ENCODE measurements at places on chromosomes 3 and 15.
A peak's percentile ranks its signal among the peaks of the same experiment; 100 is the strongest.

DNA sequence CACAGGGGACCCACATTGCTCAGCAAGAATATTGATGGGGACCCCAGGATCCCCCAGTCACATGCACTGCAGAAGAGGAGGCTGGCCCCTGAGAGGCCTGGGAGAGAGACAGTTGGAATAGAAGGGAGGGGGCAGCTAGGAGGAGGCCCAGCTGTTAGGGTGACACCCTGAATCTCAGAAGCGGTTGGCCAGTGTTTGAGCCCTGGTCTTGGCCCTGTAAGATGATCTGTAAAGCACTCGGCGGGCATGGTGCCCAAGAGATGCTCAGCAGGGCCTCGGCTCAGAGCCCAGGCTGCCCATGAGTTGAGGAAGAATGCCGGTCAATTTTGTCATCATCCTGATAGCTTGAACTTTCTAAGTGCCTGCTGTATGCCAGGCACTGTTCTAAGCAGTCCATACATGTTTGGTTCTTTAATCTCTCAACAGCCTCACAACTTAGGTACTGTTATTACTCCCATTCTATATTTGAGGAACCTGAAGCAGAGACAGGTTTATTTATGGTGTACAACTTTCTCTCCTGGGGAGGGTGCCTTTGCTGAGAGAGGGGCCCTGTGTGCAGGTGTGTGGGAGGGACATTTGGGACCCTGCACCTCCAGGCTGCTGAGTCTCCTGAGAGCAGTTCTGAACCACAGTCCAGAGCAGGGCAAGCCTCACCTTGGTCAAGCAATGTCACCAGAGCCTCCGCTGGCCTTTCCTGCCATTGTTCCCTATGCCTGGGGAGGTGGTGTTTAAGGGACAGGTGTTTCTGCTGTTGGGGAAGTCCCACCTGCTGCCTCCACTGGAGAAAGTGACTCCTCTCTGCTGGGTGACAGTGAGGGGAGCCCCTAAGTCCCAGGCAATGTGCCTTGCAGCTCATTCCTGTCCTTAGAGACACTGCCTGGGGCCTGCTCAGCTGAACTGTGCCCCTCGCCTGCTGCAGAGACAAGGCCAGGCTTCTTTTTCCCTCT lies 26.0 kb downstream of the SLC6A6 start:
- no peak for DNase-seq

DNA sequence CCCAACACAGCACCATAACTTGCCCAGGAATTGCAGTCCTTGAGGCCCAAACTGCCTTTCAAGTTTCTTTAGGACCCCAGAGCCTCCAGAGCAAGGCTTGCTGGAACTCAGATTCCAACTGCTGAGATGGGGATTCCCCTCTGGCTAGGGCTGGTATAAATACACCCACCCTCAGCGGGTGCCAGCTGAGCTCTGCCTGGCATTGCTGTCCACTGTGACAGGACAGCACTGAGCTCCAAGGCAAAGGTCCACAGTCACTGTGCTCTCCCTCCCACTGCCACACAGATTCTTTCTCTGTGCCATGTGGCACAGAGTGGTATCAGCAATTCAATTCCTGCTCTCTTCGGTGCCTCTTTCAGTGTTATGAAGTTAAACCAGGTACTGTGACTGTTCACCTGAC lies 304.2 kb upstream of the LMCD1 start:
- no peak for DNase-seq

DNA sequence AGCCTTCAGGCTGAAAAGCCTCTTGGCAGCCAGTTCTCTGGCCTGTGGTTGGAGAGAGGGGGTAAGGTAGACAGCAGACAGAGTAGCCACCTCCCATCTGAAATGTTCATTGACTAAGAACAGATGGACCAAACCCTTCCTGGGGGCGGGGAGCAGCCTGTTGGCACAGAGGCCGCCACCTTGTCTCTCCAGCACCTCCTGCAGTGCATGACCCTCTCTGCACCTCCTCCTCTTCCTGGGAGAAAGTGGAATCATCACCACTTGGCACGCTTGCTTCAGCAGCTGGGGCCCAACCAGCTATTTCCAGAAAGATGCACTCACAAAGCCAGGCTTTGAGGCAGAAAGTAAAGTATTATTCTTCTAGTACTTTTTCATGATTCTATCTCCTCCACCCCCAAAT lies 313.4 kb upstream of the CHRM5 start:
- DNase-seq: no peak

GRCh38 chr3:6679510-6679909 lies 181.4 kb upstream of the GRM7 start:
- DNase-seq: no peak

GRCh38 chr3:33956206-33956605 lies 157.8 kb downstream of the PDCD6IP start:
- DNase-seq: no peak

- peak; percentile 83 for DNase-seq
Measured at GRCh38 chr15:90400759-90401314, 12.8 kb downstream of the IQGAP1 start.

DNA sequence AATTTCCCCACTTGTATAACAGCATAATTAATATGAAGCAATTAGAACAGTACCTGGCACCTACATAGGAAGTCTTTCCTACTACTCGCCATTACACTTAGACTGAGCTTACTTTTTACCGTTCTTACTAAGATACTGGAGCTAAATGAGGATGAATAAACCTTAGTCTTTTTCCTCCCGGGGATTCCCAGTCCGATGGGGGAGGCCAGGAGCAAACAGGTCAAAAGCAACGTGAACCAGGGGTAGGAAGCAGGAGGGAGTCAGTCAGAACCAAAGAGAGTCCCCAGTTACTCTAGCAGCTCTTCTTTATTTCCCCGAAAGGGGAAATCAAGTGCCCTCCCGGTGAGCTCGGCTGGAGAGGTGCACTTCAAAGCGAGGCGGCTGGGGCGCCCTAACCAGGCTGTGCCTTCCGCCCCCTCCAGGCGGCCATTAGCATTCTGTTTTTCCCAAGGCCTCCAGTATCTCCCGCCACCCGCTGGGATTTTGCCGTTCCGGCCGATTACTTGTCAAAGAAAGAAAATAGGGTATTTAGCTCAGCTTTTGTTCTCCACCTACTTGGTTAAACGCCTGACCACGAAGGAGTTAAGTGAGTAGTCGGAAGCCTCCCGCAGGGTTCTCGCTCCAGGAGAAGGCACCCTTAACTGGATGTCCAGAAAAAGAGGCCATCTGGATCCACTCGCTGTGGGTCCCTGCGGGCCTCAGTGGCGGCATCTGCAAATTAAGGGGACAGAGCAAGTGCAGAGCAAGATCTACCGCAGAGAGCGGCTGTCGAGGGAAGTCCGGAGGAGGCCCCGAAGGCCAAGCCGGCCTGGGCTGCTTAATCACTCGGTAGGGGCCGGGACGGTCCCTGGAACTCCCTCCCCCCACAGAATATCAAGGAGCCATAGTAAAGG lies 6.3 kb upstream of the EOMES start:
- DNase-seq: no peak

DNA sequence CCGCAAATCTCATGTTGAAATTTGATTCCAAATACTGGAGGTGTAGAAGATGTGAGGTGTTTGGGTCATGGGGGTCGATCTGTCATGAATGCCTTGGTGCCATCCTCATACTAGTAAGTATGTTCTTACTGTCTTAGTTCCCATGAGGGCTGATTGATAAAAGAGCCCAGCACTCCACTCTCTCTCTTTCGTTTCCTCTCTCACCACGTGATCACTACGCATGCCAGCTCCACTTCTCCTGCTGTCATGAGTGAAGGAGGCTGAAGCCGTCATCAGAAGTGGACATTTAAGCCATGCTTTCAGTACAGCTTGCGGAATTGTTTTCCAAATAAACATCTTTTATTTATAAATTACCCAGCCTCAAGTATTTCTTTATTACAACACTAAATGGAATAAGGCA lies 6.1 kb downstream of the OR5H15 start:
- DNase-seq: no peak

GRCh38 chr15:52331490-52332240 lies 36.1 kb upstream of the MYO5C start:
- no peak for DNase-seq

GRCh38 chr3:27824312-27825200 lies 102.4 kb upstream of the EOMES start:
- no peak for DNase-seq

DNA sequence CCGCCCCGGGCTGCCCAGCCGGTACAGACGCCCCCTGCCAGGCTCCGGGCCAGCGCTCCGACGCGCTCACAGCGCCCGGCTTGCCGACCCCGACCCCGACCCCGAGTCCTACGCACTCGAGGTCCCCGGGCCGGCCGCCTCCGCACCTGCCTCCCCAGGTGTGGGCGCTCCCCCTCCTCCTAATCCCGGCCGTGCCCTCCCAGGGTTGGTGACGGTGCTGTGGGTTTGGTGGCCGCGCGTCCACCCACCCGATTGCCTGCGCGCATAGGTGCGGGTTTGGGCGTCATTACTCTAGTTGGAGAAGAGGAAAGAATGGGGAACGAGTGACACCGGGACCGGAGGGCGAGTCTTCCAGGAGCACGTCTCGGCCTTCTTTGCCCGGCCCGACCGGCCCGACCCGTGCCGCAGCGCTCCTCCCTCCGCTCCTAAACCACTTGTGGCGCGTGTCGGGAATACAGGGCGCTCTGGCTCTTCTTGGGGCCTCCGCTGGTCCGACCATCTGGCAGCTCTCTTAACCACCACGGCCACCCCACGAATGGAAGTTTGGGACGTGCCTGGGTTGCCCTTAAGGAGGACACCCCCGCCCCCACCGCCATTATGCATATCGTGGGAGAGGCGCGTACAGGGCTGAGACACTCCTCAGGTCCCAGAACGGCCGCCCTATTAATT lies 810 bp upstream of the THRB start:
- DNase-seq: peak; percentile 36

GRCh38 chr3:108067768-108068167 lies 23.1 kb downstream of the CD47 start:
- DNase-seq: no peak

GRCh38 chr3:131669600-131669999 lies 166.8 kb upstream of the MRPL3 start:
- DNase-seq: no peak

DNA sequence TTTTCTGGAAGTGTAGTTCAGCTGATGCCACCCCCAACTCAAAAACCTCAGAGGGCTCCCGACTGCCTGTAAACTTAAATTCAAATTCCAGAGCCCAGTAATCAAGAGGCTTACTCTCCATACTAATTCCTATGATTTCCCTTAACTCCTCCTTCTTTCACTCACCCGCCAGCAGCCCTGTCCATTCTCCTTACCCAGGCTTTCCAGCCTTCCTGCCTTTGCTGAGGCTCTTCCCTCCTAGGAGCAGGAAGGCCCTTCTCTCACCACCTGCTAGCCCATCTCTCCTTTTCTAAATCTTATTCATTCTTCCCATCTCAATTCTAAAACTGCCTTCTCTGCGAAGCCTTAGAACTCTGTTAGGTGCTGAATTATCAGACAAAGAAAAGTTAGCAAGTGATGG lies 30.4 kb downstream of the RORA start:
- no peak for DNase-seq

GRCh38 chr3:22308871-22309270 lies 557.9 kb upstream of the ZNF385D start:
- no peak for DNase-seq

- no peak for DNase-seq
Measured at GRCh38 chr15:48925714-48926223, 38.0 kb downstream of the SHC4 start.

- peak; percentile 51 for DNase-seq
Measured at GRCh38 chr15:37995461-37996347, 61.3 kb downstream of the TMCO5A start.

DNA sequence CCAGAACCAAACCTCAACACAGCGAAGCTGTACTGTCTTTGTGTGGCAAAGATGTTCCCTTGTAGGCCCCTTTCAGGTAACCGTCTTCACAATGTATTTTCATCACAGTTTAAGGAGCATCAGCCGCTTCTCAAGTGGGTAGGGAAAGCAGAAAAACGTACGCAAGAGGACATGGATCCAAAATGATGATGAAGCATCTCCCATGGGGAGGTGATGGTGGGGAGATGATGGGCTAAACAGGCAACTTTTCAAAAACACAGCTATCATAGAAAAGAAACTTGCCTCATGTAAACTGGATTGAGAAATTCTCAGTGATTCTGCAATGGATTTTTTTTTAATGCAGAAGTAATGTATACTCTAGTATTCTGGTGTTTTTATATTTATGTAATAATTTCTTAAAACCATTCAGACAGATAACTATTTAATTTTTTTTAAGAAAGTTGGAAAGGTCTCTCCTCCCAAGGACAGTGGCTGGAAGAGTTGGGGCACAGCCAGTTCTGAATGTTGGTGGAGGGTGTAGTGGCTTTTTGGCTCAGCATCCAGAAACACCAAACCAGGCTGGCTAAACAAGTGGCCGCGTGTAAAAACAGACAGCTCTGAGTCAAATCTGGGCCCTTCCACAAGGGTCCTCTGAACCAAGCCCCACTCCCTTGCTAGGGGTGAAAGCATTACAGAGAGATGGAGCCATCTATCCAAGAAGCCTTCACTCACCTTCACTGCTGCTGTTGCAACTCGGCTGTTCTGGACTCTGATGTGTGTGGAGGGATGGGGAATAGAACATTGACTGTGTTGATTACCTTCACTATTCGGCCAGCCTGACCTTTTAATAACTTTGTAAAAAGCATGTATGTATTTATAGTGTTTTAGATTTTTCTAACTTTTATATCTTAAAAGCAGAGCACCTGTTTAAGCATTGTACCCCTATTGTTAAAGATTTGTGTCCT lies 60.0 kb downstream of the AAGAB start:
- DNase-seq: peak; percentile 28

- no peak for DNase-seq
Measured at GRCh38 chr3:134445636-134446035, 40.1 kb downstream of the ANAPC13 start.

DNA sequence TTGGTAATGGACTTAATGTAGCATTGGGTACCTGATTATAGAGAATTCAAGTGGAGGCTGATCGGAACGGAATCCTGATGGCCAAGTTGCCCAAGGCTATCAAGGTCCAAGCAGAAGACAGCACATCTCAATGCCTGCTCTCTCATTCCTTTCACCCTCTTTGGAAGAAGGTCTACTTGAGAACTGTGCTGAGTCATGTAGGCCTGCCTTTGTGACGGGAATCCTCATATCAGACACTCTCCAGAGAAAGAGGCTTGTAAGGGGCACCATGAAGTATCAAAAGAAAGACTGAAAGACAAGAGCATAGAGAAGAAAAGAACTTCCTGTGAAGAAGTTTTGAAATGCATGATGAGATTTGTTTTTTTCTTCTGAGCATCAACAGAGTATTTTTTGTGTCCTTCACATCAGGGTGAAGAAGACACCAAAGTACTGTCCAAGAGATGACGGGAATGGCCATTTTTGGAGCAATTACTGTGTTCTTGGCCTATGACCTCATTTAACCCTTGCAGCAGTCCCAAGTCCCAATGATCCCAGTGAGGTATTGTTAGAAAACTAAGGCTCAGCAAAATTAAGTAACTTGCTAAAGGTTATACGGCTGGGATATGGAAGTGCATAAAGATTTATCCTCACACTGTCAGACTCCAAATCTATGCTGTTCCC lies 13.2 kb upstream of the LARP6 start:
- DNase-seq: no peak

- DNase-seq: no peak
Measured at GRCh38 chr3:106092792-106093191, 224.0 kb upstream of the CBLB start.

GRCh38 chr3:112056451-112056929 lies 22.0 kb downstream of the TMPRSS7 start:
- no peak for DNase-seq

DNA sequence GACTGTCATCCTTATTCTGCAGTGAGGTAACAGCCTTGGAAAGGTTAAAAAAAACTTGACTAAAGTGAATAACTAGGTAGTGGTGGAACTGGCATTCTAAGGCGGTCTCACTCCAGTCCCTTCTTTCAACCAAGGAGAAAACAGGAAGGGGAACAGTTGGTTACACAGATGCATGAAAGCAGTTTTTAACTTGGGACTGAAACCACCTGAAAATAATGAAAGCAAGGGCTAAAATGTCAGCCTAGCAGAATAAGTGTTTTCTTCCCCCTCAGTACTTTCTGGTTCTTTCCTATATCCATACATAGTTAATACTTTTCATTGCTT lies 748 bp upstream of the AVEN start:
- DNase-seq: no peak
